Testis (tissue), 5 donors: ENCODE measurements at places on chromosomes 3 and 15.

DNA sequence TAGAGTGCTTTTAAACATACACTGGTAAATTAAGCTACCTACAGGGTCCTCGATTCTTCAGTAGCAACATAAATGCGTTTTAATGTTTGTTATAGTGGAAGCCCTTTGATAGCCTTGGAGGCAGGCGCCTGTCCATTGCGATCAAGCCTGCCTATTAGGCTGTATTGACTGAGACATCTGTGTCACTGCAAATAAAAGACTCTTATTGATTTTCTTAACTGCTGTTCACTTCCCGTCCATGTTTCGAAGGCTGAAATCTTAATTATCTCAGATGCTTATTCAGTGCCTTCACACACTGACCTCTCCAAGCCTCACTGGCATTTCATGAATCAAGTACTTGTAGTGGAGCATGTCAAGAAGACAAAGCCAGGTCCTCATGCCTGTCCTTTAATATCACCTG lies 51.1 kb downstream of the MAP2K5 start:
- DNase-seq = no peak

- no peak for DNase-seq
These were observed 225.8 kb upstream of the ZNF717 start for GRCh38 chr3:76011121-76011520.

DNA sequence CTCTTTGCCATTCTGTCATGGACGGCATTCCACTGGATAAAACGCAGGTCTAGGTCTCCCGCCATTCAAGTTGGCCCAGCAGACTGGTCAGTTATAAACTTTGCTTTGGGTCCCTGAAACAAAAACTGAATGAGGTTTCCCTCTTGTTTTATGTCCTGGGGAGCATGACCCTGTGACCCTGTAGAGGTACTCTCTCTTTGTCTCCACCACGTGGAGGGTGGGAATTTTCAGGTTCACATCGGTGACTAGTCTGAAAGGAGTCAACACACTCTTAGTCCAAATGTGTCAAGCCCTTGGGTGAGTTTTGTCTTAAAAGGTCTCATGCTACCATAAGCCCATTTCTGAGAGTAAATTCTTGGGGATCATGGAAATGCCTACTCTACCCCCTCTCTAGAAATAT lies 139.9 kb downstream of the PLCH1 start:
- DNase-seq = no peak

DNA sequence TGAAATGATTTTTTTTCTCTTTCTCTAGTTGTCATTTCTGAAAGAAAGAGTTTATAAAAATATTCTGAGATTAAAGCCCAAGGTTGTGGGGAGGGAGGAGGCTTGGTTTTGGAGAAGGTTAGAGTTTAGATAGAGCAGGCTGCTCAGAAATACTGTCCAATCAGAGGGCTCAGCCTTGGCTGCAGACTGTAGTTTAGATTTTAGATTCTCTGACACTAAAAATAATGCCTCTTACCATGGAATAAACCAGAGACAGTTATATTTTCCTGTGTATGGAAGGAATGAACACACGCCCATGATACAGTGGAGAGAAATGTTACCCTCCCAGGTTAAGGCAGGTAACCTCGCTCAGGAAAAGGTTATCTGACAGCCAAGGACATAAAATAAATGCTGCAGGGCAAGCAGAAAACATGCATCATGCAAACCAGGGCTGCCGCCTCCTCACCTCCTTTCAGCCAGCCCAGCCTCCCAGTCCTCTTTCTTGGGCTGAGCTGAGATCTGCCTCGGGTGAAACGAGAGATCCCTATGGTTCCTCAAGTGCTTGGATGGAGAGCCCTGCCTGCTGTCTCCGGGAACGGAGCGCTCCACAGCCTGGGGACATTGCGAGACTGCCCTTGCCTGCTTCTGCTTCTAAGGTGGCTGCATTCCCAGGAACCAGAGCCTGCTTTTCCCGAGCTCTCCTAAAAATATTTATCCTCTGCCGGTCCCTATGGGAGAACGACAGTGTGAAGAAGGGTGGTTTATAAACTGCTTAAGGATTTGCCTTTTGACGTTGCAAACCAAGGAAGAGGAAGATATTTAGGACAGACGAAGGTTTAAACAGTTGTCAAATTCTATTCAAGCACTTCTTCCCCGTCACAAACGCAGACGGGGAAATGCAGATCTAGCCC lies 848 bp downstream of the NCEH1 start:
- peak; percentile 61 for DNase-seq

DNA sequence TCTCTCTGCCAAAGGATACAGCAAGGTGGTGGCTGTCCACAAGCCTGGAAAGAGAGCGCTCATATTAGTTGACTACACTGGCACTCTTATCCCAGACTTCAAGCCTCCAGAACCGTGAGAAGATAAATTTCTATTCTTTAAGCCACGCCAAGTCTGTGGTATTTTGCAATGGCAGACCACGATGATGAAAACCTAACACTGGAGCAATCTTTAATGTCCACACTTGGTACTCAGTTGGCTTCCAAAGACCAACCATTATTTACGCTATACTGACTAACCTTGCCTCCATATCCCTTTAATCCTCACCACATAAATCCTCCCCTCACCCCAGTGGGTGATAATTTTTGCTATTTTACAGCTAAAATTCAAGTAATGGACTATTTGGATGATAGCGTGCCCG lies 16.9 kb upstream of the LACTB start:
- no peak for DNase-seq
